ENCODE measurements at places on chromosomes 6 and 20.

GRCh38 chr20:17488916-17489600 is 42.1 kb downstream of the BFSP1 start:
- no peak for DNase-seq

DNA sequence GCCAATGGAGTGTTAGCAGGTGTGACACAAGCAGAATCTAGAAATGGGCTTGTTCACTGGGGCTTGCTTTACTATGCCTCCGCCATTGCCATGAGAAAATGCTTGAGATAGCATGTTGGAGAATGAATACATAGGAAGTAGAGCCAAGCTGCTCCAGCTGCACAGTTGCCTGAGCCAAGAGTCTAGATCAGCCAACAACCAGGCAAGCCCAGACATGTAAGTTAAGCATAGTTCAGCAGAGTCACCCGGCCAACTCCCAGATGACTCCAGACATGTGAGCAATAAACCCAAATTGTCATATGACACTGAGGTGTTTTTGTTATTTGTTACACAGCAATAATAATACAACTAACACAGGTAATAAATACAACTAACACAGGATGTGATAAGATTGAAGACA is 167.9 kb downstream of the HAO1 start:
- DNase-seq: no peak

- DNase-seq: no peak
Observed at GRCh38 chr6:43804550-43805223, 34.7 kb downstream of the VEGFA start.

DNA sequence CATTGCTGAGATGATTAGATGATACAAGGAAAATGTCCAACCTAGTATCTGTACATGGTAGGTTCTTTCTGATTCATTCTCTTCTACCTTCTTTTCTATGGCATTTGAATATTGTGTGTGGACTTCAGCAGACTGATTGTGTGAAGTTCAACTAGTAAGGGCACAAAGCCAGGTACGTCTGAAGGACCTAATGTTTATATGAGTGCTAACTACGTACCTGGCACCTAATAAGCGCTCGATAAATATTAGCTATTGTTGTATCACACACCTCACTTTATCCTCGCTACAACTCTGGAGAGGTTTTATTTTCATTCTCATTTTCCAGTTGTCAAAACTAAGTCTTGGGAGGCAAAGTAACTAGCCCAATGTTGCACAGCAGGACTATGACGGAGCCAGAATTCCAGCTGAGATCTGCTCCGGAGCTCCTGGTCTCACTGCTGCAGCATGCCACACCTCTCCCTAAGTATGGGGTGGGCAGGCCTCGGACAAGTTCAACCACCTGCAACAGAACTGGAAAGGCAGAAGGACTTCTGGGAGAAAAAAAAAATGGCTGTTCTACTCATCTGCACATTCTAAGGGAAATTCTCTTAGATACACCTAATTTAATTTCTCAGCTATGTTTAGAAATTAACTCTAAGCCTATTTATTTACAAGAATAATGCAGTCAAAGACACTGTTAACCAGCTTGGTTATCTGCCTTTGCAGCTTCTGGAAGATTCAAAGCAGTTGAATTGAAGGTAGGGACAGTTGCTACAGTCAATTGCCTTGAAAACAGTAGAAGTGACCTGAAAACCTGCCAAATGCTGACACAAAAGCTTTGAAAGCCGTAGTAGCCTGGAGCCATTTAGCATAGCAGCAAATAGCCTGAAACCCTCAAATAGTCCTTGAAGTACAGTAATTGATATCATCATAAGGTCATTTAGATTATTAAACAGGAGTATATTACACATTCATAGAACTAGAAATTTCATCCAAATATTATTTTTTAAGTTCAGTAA is 165.0 kb downstream of the PDE7B start:
- no peak for DNase-seq

- DNase-seq: no peak
Observed at GRCh38 chr6:70133246-70133645, 169.6 kb downstream of the COL9A1 start.

DNA sequence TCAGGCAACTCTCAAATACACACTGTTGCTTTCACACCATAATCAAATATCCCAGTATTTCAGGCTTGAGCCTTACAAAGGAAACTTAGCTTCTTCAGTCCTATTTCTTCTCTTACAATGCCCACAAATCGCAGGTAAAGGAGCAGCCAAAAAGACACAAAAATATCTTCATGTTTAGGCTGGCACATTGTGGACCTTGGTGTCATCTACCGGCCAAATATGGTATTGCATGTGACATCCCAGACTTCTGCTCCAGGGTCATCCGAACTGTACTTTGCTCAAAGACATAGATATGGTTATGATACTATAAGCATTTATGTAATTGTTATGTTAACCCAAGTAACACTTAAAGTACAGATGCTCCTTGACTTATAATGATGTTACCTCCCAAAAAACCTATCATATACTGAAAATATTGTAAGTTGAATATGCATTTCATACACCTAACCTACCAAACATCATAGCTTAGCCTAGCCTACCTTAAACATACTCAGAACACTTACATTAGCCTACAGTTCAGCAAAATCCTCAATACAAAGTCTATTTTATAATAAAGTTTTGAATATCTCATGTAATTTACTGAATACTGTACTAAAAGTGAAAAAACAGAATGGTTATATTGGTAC is 4.6 kb downstream of the OR2H2 start:
- DNase-seq: peak; percentile 8

- DNase-seq: no peak
Observed at GRCh38 chr20:5821627-5822215, 71.5 kb downstream of the SHLD1 start.

DNA sequence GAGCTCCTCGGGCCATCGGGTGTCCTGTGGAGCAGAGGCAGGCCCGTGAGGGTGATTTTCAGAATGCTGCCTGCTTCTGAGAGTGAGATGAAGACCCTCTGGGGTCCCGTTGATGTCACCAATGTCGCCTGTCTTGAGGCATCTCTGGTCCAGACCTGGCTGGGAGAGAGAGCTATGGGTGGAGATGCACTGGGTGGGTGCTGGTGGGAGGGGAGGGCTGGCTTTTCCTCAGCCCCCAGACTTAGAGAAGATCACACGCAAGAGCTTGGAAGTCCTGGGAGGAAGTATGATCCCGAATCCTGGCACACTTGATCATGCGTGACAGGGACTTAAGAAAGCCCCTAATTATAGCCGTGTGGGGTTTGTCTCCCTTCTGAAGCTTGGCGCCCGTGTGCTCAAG is 103.2 kb upstream of the CD93 start:
- no peak for DNase-seq

- no peak for DNase-seq
Observed at GRCh38 chr6:75486850-75487518, 6.6 kb downstream of the FILIP1 start.

DNA sequence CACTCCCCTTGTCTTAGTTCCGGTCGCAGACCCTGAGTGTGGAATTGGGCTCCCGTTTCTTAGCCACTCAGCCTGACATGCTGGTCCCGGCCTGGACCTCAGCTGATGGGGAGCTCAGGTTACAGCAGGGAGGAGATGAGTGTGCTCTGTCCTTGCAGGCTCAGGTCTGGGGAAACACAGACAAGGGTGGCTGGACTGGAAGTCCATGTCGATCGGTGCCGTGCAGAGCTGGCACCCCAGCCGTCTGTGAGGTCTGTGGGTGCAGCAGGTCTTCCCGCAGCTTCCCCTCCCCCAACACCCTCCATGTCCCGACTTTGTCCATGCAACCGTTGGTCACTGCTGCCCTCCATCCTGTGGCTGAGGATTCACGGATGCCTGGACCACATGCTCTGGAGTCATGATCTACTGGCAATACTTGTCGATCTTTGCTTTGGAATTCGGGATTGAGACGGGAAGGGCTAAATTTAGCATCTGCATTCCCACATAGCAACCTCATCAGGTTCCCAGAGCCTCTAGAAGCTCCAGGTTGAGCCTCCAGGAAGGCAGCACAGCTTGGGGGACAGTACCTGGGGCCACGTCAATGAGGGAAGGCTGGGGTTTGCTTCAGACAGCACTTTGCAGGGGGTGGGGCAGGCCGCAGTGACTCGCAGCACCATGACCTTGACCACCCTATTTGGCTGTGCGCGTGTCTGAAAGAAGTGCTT is 118.8 kb downstream of the PSMB1 start:
- no peak for DNase-seq

- no peak for DNase-seq
Observed at GRCh38 chr6:53767941-53768340, 26.9 kb upstream of the LRRC1 start.

DNA sequence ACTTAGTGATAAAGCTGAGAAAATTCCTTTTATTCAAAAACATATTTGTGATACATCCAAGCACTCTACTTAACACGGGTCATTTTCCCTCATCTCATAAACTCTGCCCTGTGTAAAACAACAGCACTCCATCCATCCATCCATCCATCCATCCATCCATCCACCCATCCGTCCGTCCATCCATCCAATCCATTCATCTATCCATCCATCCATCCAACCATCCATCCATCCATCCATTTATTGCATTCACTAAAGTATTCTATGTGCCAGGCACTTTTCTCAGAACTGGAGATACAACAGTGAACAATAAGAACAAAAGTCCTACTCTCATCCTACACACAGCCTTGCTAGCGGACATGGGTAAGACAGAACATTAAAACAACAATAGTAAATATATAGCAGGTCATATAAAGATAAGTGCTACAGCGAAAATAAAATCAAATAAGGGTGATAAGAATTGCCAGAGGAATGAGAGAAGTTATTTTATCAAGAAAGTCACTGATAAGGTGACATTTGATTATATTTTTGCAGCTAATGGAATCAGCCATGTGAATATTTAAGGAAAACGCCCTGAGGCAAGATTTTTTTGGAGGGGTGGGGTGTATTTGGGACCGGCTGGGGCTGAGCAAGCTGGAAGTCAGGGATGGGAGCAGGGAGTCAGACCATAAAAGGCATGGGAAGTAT is 78.2 kb downstream of the ADAT2 start:
- DNase-seq: no peak

DNA sequence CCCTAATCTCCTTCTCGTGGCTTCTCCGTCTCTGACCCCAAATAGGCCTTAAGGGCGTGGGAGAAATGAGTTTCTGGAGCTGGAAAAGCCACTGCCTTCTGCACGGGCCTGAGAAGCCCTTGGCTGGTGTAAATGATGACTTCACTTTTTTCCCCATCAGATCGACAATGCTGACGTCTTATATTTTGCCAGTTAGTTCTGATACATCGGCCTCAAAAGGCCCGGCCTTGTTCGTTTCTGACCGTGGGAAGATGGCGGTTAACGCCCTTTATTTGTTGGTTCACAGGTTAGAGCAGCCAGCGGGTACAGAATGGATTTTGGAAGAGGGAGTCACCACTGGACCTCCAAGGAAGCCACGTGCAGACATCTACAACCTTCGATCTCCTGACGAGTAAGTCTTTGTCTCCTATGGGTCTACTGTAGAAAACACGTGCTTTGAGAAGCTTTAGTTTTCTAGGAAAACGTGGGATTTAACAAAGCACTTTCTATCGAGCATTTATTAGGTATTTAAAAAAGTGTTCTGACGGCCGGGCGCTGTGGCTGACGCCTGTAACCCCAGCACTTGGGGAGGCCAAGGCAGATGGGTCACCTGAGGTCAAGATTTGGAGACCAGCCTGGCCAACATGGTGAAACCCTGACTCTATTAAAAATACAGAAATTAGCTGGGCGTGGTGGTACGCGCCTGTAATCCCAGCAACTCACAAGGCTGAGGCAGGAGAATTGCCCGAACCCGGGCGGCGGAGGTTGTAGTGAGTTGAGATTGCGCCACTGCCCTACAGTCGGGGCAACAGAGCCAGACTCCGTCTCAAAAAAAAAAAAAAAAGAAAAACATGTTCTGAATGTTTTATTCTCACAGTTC is 1.2 kb upstream of the ZNFX1 start:
- no peak for DNase-seq

- DNase-seq: no peak
Observed at GRCh38 chr6:167293088-167293589, 2.0 kb downstream of the UNC93A start.

- no peak for DNase-seq
Observed at GRCh38 chr20:31815408-31816188, 3.6 kb upstream of the MYLK2 start.

GRCh38 chr6:155165029-155165710 is 98.6 kb upstream of the CLDN20 start:
- DNase-seq: no peak

GRCh38 chr6:42564506-42564825 is 637 bp downstream of the UBR2 start:
- DNase-seq: peak; percentile 23

DNA sequence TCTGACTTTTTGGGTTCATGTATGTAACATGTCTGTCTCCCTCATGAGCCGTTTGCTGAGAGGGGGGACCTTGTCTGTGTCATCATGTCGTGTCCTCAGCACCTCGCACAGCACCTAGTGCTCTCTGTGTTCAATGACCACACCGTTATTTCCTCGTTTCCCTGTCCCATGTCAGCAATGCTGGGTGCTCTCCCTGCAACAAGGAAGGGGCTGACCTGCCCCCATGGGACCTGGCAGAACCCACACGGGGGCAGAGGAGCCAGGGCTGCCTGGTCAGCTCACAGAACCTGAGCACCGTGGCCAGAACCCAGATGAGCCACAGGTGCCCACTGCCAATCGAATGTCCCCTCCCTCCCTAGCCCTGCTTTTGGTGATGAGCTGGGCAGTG is 7.3 kb downstream of the ADA start:
- DNase-seq: no peak

- DNase-seq: no peak
Observed at GRCh38 chr6:41519745-41520699, 26.2 kb upstream of the FOXP4 start.

- peak; percentile 79 for DNase-seq
Observed at GRCh38 chr20:38186788-38187221, 21.7 kb upstream of the TGM2 start.

- no peak for DNase-seq
Observed at GRCh38 chr6:18034798-18035202, 47.4 kb upstream of the KIF13A start.

DNA sequence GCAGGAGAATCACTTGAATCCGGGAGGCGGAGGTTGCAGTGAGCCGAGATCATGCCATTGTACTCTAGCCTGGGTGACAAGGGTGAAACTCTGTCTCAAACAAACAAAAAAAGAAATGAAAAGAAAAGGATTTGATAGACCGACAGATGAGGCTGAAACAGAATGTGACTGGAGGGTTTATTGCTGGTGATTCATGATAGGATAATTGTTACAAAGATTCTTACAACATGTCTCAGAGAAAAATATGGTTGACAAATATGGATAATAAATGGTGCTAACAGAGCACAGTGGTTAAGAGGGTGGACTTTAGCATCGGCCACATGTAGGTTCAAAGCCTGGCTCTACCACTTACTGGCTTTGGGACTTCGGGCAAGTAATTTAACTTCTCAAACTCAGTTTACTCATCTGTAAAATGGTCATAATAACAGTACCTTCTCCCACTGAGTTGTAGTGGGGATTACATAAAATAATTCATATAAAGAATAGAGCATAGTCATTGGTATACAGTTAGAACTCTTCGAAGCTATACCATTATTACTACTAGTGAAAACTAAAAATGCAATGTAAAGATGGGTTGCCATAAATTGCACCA is 131.9 kb downstream of the MAP3K7 start:
- no peak for DNase-seq

DNA sequence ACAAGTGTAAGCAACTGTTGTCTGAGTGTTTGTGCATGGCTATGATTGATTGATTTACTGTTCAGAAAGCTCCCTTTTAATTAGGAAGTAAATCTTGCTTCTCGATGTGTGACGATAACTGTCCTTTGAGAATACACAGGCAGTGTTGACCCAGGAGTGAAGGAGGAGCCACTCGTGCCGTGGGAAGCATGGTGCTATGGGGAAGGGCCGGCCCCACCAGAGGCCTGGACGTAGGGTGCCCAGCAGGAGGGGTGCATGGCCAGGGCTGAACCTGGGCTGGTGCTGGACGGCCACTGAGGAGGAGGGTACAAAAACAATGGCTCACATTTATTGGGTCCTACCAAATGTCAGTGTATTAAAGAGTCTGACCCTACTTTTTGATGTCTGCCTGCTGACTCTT is 60.7 kb downstream of the ANKRD60 start:
- no peak for DNase-seq

All from HS-27A (cell line).